ENCODE measurements at places on chromosomes 6 and 20.

DNA sequence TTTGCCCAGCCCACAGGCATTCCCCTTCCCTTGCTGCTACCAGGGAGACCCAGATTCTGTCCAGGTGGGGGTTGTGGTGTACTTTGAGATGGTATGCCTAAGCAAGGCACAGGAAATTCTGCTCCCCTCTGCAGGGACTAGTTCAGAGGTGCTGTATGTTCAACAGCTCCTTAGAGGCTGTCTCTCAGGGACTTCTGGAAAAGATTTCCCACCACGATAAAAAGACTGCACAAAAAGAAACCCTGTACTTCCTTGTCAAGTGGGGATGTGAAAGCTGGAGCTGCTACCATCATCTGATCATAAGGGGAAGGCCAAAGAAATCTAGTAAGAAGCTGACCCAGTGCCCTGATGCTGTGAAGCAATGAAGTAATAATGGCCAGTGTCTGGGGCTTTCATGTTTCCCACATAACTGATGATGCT is 51.5 kb upstream of the SMIM29 start:
- DNase-seq = no peak

- no peak for DNase-seq
Observed at GRCh38 chr20:33969563-33969962, 24.1 kb upstream of the RALY start.

DNA sequence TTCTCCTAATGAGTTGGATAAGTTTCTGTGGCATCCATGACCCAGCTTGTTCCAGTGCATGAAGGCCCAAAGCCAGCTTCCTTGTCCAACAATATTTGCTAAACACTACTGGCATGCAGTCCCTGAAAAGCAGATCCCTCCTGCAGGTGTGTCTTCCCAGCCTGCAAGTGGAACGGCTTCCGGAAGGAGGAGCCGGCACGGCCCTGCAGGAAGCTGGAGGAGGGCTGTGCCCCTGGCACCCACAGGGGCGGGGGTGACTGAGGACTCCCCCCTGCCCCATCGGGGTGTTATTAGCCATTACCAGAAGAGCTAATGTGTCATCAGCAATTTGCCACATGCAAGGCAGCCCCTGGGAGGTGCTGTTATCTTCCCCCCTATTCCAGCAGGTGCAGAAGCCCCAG is 27.4 kb downstream of the NPEPL1 start:
- no peak for DNase-seq

- DNase-seq = no peak
Observed at GRCh38 chr6:121856296-121856695, 420.9 kb downstream of the GJA1 start.

DNA sequence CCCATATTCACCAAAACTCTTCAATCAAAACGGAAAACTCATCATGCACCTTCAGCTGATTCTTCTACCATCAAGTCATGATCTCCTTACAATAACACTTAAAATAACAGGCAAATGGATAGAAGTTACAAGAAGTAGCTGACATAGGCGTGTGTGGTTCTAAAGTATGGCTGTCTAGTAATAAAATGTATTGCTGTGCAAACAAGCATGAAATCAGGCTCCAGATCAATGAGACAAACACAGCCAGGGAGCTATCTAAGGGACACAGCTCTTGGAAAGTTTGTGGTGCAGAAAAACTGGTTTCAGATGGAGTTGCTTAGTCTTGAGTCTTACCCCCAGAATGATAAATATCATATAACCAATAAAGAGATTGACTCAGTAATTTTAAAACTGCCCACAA is 434.8 kb upstream of the NOX3 start:
- no peak for DNase-seq

DNA sequence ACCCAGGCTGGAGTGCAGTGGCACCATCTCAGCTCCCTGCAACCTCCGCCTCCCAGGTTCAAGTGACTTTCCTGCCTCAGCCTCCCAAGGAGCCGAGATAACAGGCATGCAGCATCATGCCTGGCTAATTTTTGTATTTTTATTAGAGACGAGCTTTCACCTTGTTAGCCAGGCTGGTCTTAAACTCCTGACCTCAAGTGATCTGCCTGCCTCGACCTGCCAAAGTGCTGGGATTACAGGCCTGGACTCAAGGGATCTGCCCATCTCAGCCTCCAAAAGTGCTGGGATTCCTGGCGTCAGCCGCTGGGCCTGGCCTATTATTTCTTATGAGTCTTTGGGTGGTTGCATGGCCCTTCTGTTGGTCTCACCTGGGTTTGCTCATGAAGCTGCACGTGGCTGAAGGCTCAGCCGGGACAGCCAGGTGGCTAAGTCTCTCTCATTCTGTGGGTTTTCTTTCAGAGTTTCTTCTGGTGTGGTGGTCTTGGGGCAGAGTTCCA is 45.6 kb upstream of the NCOA3 start:
- DNase-seq = no peak

DNA sequence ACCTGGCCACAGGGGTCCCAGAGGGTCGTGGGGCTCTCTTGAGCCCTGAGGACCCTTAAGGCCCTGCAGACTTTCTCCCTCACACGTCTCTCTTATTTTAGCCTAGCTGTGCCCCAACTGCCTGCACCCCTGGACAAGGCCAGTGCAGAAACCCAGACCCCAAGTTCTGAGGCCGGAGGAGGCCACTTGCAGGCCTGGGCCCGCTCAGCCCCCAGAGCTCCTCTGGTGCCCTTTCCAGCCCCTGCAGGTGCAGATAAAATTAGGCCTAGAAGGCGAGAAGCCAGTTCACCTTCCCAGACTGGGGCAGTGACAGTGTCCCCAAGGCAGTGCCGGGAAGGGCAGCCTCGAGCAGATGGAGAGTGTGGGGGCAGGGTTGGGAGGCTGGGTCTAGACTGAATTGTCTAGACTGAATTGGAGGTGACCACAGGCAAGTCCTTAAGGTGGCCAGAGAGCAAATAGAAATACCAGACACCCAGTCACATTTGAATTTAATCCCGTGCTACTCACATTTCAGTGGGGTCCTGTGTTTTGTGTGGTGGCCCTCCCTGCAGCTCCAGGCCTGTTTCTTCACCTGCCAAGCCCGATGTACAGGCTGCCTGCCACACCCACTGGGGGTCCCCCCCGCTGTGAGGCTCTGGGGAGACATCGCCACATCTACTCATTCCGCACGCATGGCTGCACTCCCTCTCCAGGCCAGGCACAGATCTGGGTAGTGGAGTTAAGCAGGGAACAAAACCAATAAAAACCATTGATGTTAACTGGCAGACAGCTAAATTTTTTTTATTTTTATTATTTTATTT is 8.6 kb upstream of the IP6K3 start:
- no peak for DNase-seq

GRCh38 chr6:39200498-39201020 is 28.7 kb downstream of the KCNK5 start:
- no peak for DNase-seq

- no peak for DNase-seq
Observed at GRCh38 chr6:110517034-110517433, 40.6 kb upstream of the SLC22A16 start.

- DNase-seq = no peak
Observed at GRCh38 chr6:20997143-20997769, 463.0 kb downstream of the CDKAL1 start.

DNA sequence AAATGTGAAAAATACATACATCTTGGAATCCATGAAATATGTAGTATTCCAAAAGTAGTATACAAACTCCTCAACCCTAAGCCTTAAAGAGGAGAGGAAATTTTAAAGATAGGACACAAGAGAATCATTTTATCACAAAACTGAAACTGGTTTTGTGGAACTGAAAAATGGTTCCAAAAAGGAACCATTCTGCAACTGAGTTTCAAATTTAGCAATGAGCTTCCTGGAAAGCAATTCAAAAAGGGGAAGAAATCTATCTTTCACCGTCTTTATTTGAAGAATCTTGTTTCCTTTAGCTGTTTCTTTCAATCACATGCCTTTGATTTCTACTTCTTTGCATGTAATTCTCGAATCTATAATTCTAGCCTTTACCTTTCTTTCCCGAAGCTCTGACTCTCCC is 32.2 kb upstream of the LAMP5 start:
- no peak for DNase-seq

GRCh38 chr6:120648713-120649112 is 685.6 kb downstream of the TBC1D32 start:
- DNase-seq = no peak

Data from activated CD4-positive, alpha-beta T cell treated with anti-CD3 and anti-CD28 coated beads for 24 hours (primary cell).